NCI-H1092 (cell line): ENCODE measurements at places on chromosomes 7 and 10.

- DNase-seq, result no peak
Measured at GRCh38 chr10:18155321-18155720, 15.1 kb downstream of the CACNB2 start.

GRCh38 chr7:82156168-82156567 lies 287.4 kb downstream of the CACNA2D1 start:
- peak; percentile 61 for DNase-seq

DNA sequence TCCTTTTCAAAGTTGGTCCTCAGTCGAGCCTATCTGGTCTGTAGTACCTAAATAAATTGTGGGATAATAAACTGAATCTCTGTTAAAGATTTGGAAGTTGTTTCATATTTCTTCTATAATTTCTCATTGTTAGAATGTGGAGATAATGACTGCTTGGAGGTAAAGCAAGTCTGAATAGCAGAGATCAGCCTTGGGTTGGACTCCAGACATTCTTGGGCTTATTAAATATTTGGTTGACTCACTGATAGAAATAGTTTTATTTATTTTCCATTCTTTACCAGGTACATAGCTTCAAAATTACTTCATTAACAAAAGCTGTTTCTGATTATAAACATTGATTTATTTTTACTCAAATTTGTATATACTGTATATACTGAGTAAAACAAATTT lies 34.3 kb downstream of the TPST1 start:
- DNase-seq, result no peak

GRCh38 chr10:52977581-52977980 lies 205.0 kb upstream of the MBL2 start:
- DNase-seq, result no peak

DNA sequence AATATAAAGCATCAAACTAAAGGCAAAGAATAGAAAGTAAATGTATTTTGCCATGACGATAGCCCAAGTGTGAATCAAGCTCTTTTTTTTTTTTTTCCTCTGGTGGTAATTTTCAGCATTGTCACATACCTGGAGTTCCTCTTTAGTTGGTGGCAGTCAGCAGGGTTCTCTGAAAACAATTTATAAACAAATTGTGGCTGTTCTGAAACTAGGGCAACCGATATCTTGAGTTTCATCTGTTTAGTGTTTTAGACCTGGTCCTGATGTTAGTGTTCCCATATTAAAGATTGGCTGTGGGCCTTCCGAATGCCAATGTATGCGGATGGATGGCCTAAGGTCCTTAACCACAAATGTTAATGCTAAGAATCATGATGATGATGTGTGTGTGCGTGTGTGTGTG lies 713.1 kb downstream of the GATA3 start:
- no peak for DNase-seq

GRCh38 chr7:52659178-52659577 lies 376.3 kb upstream of the POM121L12 start:
- DNase-seq, result no peak

DNA sequence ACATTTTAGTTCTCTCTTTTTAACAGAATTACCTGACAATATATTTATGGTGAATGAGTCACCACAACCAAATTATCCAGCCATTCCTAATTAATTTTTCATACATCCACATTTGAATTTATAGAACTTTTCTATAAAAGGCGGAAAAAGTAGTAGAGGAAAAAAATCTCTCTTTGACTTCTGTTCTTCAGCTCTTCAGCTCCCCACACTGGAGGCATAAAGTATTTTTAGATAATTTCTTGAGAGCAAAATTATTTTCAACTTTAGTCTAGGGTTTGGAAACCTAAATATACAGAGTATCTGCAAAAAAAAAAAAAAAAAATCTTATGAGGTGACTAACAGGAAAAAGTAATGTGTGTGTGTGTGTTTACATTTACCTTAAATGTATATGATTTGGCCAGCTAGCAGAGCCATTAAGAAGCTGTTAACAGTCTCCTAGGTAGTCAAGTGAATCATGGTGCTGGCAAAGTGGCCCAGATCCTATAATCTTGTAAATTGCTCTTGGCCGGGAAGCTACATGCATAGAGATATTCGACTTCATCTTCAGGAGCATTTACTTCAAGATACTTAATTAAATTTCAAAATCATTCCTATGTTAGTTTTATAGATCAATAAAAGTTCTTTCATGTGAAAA lies 383.1 kb upstream of the STEAP1 start:
- no peak for DNase-seq

DNA sequence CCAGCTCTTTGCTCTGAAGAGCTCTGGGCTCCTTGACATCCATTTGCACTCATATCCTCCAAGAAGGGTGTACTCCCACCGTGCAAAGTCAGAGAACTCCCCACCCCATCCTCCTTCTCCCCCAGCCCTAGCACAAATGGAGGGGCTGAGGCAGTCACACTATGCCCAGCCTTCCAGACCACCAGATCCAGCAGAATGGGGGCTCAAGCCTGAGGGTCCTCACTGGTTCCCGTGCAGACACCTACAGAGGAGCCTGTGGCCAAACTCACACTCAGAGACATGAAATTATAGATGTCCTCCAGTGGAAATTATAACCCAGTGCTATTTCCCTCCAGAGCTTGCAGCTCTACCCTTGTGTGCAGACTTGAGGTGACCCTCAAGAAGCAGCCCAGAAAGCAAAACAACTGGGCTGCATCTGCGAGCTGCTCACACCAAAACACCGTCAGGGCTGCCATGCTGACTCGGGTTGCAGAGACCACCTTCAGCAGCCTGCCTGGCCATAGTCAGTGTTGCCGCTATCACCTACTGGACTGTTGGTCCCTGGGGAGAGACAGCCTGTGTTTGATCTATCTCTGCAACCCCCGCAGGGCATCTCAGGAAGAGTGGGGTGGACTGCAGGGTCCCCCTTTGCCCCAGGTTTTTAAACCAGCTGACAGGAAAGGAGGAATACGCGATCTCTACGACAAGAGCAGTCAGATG lies 7.4 kb downstream of the ZNF488 start:
- no peak for DNase-seq

DNA sequence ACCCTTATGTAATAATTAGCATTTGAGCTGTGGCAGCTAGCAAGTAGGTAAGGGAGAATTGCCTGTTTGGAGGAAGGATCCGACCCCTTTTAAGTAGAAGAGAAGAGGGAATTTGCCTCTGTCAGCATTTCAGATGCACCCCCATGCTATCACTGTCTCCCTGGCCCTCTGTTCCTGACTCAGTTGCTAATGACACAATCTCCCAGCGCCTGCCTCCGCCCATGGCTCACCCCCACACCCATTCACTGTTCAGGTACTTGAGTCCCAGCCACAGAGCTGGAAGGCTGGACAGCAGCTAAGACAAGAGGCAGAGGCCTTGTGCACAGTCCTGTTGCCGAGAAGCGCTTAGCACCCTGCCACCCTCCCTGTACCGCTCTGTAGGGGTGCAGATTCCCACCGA lies 512.3 kb upstream of the GALNT17 start:
- DNase-seq, result no peak

- DNase-seq, result no peak
Measured at GRCh38 chr10:79322616-79323543, 24.4 kb upstream of the PPIF start.

DNA sequence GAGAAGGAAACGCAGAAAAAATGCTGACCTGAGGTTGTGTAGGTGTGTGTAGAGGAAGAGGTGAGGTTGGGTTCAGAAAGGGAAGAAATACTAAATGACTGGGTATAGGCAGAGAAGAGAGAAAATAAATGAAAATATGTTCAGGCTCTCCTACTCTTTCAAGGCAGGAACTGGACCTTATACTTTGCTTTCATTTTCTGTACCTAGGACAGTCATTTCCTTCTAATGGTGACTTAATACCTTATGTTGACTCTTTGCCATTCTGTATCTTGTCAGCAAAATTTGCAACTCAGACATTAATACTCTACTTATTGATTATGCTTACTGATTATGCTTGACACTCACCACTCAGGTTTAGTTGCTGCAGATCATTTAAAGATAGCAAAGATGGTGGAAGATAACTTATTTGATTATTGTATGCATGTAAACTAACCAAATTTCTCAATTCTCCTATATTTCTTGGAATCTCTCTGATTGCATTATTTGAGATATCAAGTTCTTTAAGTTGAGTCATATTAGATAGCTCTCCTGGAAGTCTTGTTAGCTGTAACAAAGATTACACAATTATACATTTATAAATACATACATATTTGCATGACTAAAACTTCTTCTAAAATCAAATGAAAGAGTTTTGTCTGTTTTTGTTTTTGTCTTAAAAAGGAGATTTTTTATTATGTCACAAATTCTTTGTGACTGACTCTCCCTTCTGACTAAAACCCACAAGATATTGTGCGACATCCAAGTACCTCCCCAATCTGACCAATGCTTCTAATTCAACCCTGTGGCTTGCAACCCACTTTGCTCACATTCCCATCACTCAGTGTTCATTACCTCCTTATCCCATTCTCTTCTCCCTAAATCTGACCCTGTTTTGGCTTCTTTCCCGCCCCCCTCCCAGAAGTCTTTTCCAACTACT lies 20.0 kb downstream of the LRRD1 start:
- no peak for DNase-seq

DNA sequence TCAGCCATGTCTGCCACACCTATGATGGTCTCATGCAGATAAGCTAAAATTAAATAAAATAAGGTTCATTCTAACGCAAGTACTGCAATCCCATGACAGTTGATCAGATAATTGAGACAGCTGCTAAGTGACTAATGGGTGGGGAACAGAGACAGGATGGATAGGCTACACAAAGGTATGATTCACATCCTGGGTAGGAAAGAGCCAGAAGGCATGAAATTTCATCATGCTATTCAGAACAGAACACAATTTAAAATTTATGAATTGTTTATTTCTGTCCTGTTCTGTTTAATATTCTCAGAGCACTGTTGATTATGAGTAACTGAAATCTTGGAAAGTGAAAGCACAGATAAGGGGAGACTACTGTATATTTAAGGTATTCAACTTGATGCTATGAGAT lies 381.8 kb upstream of the SORCS1 start:
- no peak for DNase-seq

DNA sequence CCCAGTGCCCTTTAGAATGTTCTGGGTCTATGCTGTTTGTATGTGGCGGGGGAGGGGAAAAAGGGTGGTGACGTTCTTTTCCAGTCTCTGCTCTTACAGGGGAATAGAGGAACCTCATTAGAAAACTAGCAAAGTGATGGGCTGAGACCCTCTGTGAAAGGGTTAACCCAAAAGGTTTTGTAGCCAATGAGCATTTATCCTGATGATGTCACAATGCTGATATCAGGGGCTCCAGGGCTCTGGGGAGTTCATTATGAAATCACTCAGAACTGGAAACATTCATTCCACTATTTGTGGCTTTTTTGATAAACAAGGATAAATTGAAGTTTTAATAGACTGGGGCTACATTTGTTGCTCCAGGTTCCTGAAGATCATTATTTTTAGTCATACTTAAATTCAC lies 71.7 kb downstream of the ARID5B start:
- DNase-seq, result no peak

DNA sequence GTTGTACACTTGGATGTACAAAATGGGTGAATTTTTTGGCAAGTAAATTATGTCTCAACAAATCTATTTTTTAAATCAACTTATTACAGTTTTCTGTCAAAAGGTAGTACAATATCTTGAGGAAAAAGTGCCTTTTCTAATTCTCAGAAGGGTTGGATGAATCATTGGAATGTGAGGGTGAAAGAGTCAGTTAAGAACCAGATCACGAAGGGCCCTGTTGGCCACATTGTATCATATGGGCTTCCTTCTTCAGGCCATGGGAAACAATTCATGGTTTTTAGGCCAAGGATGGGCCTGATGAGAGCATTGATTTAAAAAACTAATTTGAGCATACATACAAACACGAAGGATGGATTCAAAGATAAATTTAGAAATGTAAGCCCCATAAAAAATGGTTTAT lies 503.7 kb downstream of the TNS3 start:
- no peak for DNase-seq

DNA sequence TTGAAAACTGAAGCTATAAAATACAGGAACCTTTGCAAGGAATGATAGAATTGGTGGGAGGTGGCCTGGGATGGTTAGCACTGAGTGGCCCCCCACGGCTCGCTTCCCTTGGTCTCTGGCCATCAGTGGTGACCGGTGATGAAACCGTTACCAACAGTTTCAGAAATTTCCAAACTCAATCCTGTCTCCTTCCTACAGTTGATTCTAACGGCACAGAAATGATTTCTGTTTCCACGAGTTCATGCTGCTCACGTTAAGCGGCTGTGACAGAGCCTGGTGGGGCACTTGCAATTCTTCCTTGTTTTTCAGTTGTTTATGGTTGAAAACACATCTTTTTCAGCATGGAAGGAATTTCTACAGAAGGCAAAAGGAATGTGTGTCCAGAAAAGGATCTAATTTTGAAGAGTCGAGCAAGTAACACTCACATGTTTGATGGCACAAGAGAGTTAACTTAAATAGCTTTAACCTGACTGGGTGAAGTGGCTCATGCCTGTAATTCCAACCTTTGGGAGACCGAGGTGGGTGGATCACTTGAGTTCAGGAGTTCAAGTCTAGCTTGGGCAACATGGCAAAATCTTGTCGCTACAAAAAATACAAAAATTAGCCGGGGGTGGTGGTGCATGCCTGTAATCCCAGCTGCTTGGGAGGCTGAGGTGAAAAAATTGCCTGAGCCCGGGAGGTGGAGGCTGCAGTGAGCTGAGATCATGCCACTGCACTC lies 100.1 kb downstream of the DNAJB6 start:
- DNase-seq, result no peak

DNA sequence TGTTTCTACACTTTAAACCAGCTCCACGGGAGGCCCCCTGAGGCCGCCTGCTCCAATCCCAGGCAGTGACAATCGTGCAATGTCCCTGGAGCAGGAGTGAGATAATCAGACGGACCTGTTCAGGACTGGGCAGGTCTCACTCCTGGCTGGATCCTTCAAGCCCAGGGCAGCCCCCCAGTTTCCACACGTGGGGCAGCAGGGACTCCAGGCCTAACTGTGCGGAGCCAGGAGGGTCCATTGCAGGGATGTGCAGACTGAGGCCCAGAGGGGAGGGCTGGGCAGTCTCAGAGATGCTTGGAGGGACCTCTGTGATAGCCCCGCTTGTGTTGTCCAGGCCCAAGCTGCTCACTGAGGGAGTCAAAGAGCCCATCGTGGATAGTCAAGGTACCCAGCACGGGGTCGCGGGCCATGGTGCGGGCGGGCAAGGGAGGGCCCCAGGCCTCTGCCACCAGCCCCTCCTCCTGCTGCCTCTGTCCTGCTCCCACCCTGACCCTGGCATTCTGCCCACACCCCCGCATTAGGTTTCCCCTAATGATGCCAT lies 110.5 kb upstream of the KCTD7 start:
- DNase-seq, result no peak

GRCh38 chr7:22121702-22122474 lies 176.2 kb upstream of the CDCA7L start:
- no peak for DNase-seq

GRCh38 chr7:71625545-71625944 lies 493.6 kb downstream of the GALNT17 start:
- no peak for DNase-seq

DNA sequence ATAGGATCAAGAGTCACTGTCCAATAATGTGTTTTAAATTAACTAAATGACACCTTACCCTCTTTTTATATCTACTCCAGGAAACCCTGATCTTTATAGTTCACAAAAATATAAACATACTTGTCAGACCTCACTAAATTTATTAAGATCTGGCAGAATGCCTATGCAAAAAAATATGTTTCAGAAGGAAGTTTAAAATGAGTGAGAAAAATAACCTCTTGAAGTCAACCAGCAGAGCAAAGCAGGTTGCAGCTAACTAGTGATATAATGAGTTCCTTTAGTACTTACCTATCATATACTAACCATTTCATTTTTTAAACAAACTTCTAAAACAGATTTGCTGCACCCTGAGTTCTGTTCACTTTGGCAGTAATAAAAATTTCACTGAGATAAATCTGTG lies 14.0 kb upstream of the HGF start:
- no peak for DNase-seq
